Stimulated activated CD4-positive, alpha-beta T cell treated with anti-CD3 and anti-CD28 coated beads, Interleukin-1b, Interleukin-23, amount 100 ng/mL, for 1 hour (primary cell): ENCODE measurements at places on chromosomes 1 and 21.

GRCh38 chr1:208668991-208669390, 424.8 kb upstream of the PLXNA2 start:
- no peak for DNase-seq

- DNase-seq, result no peak
Measured at GRCh38 chr1:93598861-93599439, 82.7 kb downstream of the BCAR3 start.

DNA sequence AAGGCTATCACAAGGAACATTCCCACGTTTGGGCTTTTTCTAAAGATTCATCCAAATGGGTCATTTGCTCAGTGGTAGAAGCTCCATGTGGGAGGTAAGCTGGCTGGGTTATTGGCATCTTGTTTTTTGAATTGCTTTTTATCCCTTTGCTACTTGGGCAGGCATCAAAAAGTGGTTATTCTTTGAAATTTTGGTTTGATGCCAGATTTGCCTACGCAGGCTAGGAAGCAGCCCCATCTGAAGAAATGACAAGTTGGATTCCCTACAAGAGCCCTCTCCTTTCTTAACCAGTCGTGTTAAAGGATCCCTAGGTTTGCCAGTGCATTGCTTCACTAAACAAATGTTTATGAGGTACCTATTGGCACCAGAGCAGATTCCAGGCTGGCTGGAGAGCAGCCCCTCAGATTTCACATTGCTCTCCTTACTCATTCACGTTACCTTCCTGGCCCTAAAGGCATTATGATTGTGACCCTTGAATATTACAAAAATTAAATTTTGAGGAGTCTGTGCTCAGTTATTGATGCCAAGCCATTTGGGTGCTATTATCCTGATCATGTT, 38.8 kb downstream of the ARID1A start:
- DNase-seq, result no peak

GRCh38 chr1:34176830-34177603, at the start of gene C1orf94:
C1orf94 (plus strand) TSS chr1:34176907; CDS start chr1:34177790, 883 bp downstream.
- DNase-seq, result no peak

- DNase-seq, result no peak
Measured at GRCh38 chr1:235069176-235069575, 59.5 kb downstream of the TOMM20 start.

- DNase-seq, result no peak
Measured at GRCh38 chr1:157399343-157399983, 152.9 kb downstream of the FCRL5 start.

DNA sequence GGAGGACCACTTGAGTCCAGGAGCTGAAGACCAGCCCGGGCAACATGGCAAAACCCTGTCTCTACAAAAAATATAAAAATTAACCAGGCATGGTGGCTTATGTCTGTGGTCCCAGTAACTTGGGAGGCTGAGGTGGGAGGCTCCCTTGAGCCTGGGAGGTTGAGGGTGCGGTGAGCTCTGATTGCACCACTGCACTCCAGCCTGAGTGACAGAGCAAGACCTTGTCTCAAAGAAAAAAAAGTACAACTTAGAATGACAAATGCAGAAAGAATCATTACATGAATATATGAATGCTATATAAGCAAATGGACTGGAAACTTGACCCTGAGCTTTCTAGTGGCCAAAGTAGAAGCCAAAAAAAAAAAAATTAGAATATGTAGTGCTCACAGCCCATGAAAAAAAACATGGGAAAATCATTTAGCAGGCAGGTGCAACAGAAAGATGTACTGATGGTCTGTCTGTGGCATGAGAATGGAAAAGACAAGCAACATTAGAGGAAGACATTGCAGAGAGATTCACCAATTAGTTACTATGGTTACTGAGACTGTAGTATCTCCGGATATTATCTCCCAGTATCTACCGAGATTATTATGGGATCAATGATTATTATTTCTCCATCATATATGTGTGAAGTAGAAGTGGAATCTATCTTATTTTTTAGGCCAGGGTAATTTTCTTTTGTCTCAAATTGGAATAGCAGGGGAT, 19.2 kb downstream of the ELAPOR1 start:
- no peak for DNase-seq

- DNase-seq, result no peak
Measured at GRCh38 chr1:40755067-40755466, 28.5 kb upstream of the KCNQ4 start.

DNA sequence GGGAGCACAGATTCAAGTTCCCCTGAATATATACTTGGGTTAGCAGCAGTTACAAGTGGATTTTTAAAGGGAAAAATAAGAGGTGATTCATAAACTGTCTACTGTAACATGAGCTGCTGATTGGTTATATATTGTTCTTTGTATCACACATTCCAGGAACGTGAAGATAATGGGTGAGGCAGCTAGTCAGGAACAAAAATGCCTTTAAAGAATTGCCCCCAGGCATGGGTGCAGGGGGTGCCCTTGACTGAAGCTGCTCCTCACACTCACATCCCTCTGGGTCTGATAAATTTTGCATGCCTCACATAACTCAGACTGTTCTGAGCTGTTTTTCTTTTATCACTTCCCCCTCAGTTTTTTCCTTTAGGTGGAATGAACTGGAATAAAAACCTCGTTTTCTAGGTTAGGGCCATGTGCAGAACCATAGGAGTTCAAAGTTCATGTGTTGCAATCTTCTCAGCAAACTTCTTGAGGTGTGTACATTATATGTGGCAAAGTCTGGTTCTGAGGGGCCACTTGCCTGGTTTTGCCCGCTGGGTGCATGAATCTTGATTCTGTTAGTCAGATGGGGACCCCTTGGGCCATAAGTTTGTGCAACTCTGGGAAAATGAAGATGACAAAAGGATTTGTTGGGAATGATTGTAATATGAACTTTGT, 21.1 kb downstream of the TBX19 start:
- DNase-seq, result no peak

DNA sequence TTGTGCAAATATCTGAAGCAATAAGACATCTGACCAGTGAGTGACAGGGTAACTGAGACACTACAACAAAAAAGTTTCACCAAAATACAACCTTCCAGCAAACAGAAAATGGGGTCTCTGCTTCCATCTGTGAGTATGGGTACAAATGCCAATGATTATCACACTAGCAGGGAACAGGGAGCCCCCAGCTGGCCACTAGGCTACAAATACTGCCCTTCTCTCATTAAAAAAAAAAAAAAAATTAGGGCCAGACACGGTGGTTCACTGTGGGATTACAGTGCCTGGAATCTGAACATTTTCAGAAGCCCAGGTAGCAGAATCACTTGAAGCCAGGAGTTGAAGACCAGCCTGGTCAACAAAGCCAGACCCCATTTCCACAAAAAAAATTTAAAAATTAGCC, 48.4 kb upstream of the EDARADD start:
- no peak for DNase-seq

DNA sequence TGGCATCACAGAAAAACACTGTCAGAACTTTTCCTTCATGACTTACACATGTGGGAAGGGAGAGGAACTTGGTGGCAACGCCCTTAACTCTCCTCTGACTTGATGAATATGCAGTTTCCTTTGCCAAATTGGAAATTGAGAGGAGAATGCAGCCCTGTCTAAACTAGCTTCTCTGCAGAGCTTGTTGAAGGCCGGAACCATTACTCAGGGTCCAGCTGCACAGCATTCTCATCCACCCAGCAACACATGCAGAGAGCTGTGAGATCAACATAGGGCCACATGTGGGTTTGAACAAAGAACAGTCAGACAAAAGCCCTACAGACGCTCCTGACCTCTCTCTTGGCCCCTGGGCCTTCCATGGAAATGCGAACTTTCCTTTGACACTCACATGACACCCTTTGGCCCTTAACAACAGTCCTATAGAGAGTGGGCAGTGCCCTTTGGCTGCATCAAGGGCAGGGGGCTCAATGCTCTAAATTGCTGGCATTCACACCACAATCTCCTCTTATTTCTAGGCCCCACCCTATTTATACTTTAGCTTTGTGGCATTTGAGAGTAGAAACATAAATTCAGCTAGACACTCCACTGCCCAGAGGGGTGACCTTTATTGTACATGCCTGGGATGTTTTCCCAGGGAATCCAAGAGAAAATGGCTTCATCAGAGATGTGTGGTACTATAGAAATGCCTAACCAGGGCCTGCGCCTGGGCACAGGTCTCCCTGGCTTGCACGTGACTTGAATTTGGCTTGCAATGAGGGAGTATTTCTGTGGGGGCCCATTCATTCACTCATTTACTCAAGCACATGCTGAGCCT, 64.4 kb downstream of the CDC7 start:
- no peak for DNase-seq

- DNase-seq, result no peak
Measured at GRCh38 chr1:199716729-199717128, 310.8 kb upstream of the NR5A2 start.

DNA sequence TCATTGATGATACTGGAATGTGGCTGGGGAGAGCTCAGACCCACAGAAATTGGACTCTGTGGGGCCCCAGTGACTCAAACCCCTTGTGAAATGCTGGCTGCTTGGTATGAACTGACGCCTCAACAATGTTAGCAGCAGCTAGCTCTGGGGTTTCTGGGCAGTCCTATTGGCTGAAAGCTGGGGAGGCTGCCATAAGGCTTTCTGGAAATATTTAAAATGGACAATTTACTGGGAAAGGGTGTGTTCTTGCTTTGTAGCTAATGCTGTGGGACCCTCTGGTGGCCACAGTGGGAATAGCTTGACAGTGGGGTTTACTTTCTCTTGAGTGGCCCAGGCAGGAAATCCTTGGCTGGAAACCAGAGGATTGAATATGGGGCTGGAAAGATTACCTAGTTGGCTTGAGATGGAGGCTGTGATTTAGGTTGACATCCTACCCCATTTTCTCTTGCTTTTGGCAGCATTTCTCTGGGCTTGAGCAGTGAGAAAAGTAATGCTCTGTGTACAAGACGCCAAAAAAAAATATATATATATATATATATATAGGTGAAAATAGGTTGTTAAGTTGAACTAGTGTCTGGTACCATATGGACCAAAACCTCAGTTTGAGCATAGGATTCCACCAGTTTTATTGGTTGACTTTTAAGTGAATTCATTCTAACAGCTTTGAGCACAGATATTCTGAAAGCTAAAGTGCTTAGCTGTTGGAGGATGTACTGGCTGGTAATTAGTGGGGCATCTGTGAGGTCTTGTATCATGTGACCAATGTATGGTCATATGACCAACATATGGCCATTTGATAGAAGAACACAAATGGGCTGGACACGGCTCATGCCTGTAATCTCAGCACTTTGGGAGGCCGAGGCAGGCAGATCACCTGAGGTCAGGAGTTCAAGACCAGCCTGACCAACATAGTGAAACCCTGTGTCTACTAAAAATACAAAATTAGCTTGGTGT, 8.2 kb upstream of the S100A10 start:
- DNase-seq, result peak; percentile 60

DNA sequence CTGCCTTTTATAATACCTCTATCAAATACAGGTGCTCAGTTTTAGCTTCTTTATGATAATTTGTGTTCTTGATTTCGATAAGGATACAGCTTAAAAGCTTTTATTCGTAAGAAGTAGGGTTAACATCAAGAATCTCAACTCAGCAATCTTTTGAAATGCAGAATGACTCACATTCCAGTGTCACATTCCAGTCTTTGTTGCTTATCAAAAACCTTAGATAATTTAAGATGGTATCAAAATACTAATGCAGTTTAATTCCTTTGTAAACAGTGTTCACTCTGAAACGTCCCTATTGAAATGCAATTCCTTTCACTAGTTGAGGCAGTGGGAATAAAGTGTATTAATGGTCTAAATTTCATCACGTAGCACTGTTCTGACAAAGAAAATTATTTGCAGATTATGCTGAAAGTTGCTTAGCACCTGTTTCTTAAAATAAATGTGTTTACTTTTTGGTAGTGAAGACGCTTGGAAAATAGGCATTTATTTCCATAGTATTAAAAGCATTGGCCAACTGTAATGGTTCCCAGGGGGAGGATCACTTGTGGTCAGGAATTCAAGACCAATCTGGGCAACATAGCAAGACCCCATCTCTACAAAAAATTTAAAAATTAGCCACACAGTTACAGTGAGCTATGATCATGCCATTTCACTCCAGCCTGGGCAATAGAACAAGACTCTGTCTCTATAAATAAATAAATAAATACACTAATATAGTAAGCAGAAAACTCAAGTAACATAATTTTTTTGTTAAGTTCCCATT, 10.1 kb upstream of the CNN3 start:
- DNase-seq, result no peak

GRCh38 chr1:205567716-205568115, 63.2 kb downstream of the CDK18 start:
- no peak for DNase-seq

GRCh38 chr1:55021942-55022546, 17.3 kb upstream of the PCSK9 start:
- no peak for DNase-seq

DNA sequence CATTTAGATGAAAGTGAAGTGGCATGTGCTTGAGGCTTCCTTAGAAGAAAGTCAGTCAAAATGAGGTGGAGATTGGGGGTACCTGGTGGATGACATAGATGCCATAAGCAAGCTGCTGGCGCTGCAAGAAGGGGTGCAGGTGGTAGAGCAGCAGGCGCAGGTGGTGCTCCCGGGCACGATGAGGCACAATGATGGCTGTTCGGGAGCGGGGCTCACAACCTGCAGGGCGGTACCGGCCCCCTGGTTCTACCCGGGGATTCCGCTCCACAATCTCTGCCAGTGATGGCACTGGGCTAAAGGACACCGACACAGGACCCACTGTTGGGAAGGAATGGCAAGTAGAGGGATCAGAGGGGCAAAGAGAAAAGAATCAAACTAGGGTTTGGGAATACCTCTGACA, 2.4 kb downstream of the B4GALT3 start:
- no peak for DNase-seq

DNA sequence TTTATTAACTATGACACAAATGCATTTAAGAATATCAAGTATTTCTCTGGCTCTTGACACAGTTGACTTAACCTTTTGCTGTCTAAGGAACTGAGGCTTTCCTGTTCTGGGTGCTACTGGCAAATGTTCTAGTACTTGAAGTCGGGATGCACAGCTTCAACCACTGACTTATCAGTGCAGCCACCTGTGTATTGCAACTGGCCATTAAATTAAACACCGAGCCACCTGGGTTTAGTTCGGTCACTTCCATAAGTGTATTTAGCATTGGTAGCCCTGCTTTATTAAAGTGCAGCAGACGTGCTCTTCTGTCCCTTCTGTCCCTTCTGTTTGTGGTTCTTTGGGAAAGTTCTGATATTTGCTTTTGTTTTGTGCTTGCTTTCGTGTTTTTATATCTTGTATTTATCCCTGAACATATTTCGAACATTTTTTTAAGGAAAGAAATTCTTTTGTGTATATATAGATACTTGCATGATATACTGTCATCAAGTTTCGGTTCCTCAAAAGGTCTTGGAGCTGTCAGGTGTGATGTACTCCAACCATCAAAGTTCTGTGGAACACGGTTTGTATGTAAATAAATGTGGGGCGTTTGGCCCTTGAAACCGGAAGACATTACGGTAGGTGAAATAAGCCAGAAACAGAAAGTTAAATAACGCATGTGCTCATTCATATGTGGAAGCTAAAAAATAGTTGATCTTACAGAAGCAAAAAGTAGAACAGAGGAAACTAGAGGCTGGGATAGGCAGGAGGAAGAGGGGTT, 297.9 kb upstream of the GREM2 start:
- DNase-seq, result no peak
